NCI-H460 (cell line): ENCODE measurements at places on chromosomes 16 and 17. TPM values are rescaled to one million over a fixed set of nuclear protein-coding genes. Genes with fewer than 3 reads are reported as not detected.

The CD7 gene
- 0.32 TPM in 1 of 2 replicates, not detected in the other for total RNA-seq

The PHB1 gene
- total RNA-seq, result 136 and 142 TPM in 2 replicates

The ACSM2B gene
- total RNA-seq, result not detected in 2 replicates

The KRTAP9-1 gene
- not detected in 2 replicates for total RNA-seq

The AURKB gene
- 64.1 and 69.2 TPM in 2 replicates for total RNA-seq

The CDH8 gene
- not detected in 2 replicates for total RNA-seq

The ITGAX gene
- not detected in 2 replicates for total RNA-seq

The C17orf113 gene
- 1.2 and 1.5 TPM in 2 replicates for total RNA-seq

The RASD1 gene
- 0.63 and 0.94 TPM in 2 replicates for total RNA-seq

The SERPINF2 gene
- 0.09 TPM in 1 of 2 replicates, not detected in the other for total RNA-seq

The MT1A gene
- 19.4 and 32.8 TPM in 2 replicates for total RNA-seq

The ABCC3 gene
- 74.8 and 93.3 TPM in 2 replicates for total RNA-seq
